ENCODE measurements at places on chromosomes 12 and 14. TPM values are rescaled to one million over a fixed set of nuclear protein-coding genes. Genes with fewer than 3 reads are reported as not detected.

- H3K4me3 ChIP-seq, result no peak overlapping the region
- DNase-seq, result no peak
- no peak overlapping the region for H3K27ac ChIP-seq
- H3K36me3 ChIP-seq, result no peaks in the 10 kb centered on the region
- H3K4me1 ChIP-seq, result no peaks in the 10 kb centered on the region
- peaks cover 24% of the 10 kb centered on the region for H3K27me3 ChIP-seq
These were observed 88.1 kb upstream of the ETV6 start for GRCh38 chr12:11561411-11561810.

GRCh38 chr12:2490831-2491230 lies 303.9 kb upstream of the FKBP4 start:
- H3K36me3 ChIP-seq, result no peaks in the 10 kb centered on the region
- no peak overlapping the region for H3K27ac ChIP-seq
- no peak overlapping the region for H3K4me3 ChIP-seq

GRCh38 chr14:36294543-36294942 lies 25.9 kb downstream of the MBIP start:
- H3K36me3 ChIP-seq, result peaks cover 8% of the 10 kb centered on the region
- no peak for DNase-seq
- no peaks in the 10 kb centered on the region for H3K27me3 ChIP-seq

DNA sequence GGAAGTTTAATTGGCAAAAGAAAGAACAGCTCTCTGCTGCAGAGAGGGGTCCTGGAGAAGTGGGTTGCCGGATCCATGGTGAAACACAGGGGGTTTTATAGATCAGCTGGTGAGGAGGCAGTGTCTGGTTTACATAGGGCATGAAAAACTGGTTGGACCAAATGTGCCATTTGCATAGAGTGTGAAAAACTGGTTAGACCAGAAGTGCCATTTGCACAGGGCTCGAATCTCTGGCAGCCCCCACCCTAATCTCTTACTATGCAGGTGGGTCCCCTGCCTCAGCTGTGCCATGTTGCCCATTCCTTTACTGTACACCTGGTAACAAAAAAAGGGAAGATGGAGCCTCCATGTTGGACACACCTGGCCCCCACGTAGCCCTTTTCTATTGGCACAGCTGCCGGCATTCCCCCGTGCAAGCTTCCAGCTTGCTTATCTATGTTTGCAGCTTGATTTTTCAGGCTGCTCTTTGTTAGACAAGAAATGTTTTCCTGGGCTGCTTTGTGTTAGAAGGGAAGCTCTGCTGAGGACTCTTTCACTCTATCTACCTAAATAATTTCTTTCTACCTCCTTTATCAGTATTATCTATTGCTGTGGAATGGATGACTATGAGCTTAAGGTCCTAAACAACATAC lies 61.1 kb upstream of the TMEM132D start:
- no peaks in the 10 kb centered on the region for H3K27me3 ChIP-seq
- no peak for DNase-seq
- no peaks in the 10 kb centered on the region for H3K4me1 ChIP-seq
- no peaks in the 10 kb centered on the region for H3K36me3 ChIP-seq
- no peak overlapping the region for H3K27ac ChIP-seq
- H3K4me3 ChIP-seq, result no peak overlapping the region

GRCh38 chr14:92462568-92462967 lies 51.0 kb upstream of the RIN3 start:
- H3K4me3 ChIP-seq, result no peak overlapping the region
- DNase-seq, result no peak
- H3K27me3 ChIP-seq, result no peaks in the 10 kb centered on the region
- no peaks in the 10 kb centered on the region for H3K36me3 ChIP-seq

The NTN4 gene
- polyA plus RNA-seq, result 11.1 TPM

- H3K4me1 ChIP-seq, result peaks cover 4% of the 10 kb centered on the region
- no peaks in the 10 kb centered on the region for H3K36me3 ChIP-seq
- H3K4me3 ChIP-seq, result no peak overlapping the region
- no peaks in the 10 kb centered on the region for H3K27me3 ChIP-seq
These were observed 49.9 kb upstream of the DYRK2 start for GRCh38 chr12:67598598-67598997.

DNA sequence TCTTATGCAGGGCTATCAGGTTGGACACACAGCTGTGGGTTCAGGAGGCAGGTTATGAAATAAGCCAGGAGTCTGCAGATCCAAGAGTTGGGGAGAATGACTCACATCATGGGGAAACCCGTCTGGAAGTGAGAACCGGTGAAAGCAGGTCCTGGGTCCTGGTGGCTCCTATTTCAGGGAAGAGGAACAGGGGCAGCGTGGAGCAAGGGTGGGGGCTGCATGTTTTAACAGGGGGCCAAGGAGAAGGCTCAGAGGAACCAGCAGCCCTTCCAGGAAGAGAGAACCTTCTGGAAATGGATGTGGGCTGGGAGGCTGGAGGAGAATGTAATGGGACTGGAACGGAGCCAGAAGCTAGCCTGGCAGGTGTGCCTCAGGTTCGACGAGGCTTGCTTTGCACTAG lies 7.8 kb upstream of the KRT74 start:
- H3K4me1 ChIP-seq, result peaks cover 53% of the 10 kb centered on the region
- peak; percentile 40 for DNase-seq
- no peaks in the 10 kb centered on the region for H3K36me3 ChIP-seq
- H3K27ac ChIP-seq, result peak overlapping the region; percentile 90

All from keratinocyte (primary cell).